Activated T-cell treated with anti-CD3 and anti-CD28 coated beads, Interleukin-2, amount 50 U/mL, for 24 hours (primary cell): ENCODE measurements at places on chromosomes 3 and 15.

DNA sequence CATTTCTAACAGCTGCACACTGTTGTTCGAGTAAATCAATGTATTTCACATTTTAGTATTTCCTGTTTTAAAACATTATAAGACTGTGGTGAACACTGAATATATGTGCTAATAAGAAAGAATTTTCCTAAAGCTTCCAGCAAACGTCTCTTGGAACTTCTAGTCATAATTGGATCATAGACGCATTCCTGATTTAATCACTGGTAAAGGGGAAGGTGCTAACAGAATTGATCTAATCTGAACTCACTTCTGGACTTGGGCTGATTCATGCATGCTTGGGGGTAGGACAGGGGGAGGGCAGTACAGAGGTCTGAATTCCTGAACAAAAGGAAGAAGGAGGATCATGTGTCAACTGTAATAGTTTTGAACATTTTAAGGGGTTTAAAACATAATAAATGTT lies 7.3 kb upstream of the LEKR1 start:
- DNase-seq: no peak

GRCh38 chr15:28114721-28115622 lies 15.9 kb upstream of the OCA2 start:
- DNase-seq: no peak

DNA sequence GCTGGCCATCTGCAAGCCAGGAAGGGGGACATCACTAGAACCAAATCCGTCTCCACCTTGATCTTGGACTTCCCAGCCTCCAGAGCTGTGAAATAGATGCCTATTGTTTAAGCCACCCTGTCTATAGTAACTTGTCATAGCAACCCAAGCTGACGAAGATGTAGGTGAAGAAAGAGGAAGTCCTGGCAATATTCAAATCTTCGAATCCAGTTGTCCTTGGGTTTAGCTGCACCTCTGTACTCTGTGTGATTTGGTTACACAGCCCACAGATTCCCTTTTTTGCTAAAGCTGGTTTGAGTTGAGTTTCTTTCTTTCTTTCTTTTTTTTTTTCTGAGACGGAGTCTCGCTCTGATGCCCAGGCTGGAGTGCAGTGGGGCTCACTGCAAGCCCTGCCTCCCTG lies 68.0 kb upstream of the XCR1 start:
- no peak for DNase-seq

DNA sequence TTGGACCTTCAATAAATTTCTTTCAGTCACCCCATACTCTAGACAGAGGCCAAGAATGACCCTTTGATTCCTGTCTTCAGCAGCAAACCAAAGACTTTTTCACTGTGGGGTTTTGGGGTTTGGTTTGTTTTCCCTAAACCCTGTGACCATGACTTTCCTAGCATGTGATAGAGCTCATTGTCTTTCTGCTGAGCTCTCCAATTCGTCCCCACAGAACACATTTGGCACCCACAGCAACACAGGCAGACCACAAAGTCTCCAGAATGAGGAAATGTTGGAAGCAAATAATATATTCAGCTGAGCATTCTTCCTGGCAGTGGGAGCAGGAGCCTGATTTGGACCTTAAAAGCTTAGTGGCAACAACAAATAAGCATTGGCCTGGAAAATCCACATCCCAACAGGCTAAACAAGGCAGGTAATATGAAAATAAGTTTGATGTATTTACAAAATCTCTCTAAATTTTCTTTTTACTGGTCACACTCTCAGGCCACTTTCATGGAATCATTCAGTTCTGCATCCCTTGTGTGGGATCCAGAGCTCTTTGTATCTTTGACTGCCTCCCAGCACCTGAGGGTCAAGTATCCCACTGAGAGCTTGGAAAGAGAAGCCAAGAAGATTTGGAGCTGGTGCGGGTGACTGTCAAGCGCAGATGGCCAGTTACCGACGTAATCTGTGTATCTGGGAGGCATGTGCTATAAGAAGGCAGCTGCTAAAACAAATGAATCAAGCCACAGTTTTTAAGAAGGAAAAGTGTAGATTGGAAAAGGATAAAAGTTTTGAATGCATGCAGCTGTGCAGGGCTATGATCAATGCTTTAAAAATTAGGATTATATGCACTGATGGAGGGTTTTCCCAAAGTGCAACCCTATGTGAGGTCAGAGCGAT lies 36.5 kb upstream of the CPB1 start:
- DNase-seq: no peak

DNA sequence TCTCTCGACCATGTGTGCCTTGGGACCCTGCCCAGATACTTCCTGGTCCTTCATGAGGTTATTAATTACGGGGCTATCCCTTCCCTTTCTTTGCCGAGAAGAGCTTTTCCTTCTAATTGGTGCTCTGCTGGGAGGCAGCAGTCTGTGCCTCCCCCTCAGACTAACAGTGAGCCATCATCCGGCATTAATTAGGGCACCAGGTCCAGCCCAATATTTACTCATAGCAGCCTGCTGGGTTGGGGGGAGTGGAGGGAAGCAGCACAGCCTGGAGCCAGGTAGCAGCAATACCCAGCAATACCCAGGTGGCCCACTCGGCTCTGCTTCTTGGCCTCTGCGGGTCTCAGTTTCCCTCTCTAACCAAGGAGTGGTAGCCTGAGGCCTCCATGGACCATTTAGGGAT lies 20.1 kb downstream of the CACNA2D2 start:
- no peak for DNase-seq

GRCh38 chr15:90950676-90951075 lies 4.0 kb upstream of the RCCD1 start:
- DNase-seq: no peak

- no peak for DNase-seq
These were observed 74.1 kb upstream of the CHRM5 start for GRCh38 chr15:33894193-33894592.

- DNase-seq: no peak
These were observed 396.0 kb upstream of the C2CD4B start for GRCh38 chr15:62561059-62561519.

GRCh38 chr3:110067527-110067926 lies 730.2 kb upstream of the DPPA4 start:
- DNase-seq: no peak

DNA sequence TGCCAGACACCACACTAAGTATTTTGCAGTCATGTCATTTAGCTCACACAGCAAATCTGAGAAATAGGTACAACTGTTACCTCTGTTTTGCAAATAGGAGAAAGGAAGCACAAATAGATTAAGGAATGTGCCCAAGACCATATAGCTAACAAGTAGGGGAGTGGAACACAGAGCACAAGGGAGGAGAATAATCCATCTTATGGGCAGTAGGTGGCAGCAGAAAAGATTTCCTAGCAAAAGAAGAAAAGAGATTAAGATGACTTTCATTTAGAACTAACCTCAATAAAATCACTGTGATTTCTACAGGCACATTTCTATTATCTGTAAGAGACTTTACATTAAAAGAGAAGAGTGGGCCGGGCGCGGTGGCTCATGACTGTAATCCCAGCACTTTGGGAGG lies 49.1 kb downstream of the NR1I2 start:
- no peak for DNase-seq

GRCh38 chr3:77052051-77052501 lies 12.2 kb downstream of the ROBO2 start:
- DNase-seq: no peak

DNA sequence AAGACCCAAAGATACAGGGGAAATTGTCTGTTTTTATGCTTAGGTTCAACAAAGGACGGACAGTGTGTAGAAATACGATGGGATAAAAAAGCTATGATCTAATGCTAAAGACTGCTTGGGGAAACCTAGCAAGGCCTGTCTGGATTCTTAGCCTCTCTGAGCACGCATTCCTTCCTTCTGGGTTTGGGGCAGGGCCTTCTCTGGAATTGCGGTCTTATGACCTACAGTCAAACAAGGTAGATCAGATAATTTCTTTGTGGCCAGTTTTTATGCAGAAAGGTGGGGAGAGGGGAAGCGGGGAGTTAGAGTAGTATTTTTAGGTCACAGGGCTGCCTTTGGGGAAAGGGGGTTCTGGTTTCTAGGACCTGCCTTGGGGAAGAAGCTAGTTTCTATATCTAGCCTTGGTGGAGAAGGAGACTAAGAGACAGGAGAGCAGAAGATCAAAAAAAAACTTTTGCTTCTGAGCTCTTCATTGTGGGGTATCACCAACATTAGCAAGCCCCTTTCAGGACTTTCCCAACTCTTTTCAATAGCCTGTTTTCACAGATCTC lies 39.1 kb upstream of the LIPC start:
- DNase-seq: no peak

GRCh38 chr3:42164656-42165055 lies 73.5 kb downstream of the TRAK1 start:
- DNase-seq: no peak

DNA sequence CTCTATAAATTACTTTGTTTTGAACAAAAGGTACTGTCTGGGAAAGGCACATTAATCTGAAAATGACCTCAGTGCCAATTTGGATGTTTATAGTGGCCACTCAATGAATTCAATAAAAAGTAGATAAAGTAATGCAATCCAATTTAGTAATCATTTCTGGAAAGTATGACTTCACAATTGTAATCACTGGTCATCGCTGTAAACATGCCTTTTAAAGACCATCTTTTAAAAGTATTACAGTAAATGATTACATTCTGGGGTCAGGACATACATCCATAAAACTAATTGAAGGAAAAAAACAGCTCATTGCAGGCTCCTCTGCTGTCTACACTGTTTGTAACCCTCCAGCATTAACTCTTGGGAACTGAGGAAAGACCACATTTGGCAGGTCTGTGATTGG lies 43.2 kb downstream of the HRH1 start:
- DNase-seq: no peak

- no peak for DNase-seq
These were observed 883.6 kb upstream of the NR2F2 start for GRCh38 chr15:95446854-95447253.

DNA sequence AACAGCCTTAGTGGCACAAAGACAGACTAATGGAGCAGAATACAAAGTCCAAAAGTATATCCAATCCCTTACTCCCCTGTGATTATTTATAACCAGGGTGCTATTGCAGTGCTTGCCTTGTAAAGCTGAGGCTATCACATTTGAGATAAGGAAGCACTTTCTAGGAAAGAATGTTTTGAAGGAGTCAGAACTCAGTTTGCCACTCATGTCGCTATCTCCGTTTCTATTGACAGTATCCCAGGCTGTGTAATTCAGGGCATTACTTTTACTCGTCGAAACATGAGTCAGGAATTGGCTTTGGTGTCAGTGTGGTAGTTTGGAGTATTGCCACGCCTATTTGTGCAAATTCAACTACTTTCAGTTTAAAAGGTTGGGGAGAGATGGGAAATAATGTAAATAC lies 78.4 kb downstream of the FBXL2 start:
- DNase-seq: no peak

GRCh38 chr3:113736548-113737089 lies 9.4 kb downstream of the NAA50 start:
- DNase-seq: no peak

DNA sequence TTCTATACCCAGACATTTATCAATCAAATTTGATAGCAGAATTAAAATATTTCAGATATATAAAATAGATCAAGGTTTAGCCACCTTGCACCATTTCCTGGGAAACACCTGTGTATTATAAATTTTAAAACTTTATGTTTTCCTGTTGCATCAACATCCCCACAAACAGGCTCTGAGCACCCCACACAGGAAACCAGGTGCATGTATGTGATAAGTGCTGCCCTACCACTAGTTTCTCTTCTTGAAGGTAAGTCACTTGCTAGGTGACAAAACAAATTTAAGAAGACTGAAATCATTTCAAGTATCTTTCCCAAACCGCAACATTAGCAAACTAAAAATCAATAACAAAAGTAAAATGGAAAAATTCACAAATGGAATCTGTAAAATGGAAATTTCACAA lies 496.1 kb upstream of the CCDC54 start:
- no peak for DNase-seq
